SW 1271 (cell line): ENCODE measurements at places on chromosomes 3 and 15.

- no peak for DNase-seq
These were observed 257.0 kb upstream of the GOLGA6L4 start for GRCh38 chr15:83978588-83978987.

GRCh38 chr15:31271224-31271635, 55.4 kb upstream of the KLF13 start:
- DNase-seq = no peak

DNA sequence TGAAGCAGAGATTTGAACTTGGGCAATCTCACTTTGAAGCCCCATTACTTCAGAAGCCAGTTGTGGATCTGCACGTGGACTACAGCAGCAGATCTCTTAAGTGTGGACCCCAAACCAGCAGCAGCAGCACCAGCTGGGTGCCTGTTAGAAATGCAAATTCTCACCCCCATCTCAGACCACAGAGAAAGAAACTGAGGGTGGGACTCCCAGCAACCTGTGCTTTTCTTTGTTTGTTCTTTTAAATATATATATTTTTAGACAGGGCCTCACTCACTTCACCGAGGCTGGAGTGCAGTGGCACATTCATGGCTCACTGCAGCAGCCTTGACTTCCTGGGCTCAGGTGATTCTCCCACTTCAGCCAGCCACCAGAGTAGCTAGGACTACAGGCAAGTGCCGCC, 53.2 kb downstream of the SLTM start:
- DNase-seq = no peak

DNA sequence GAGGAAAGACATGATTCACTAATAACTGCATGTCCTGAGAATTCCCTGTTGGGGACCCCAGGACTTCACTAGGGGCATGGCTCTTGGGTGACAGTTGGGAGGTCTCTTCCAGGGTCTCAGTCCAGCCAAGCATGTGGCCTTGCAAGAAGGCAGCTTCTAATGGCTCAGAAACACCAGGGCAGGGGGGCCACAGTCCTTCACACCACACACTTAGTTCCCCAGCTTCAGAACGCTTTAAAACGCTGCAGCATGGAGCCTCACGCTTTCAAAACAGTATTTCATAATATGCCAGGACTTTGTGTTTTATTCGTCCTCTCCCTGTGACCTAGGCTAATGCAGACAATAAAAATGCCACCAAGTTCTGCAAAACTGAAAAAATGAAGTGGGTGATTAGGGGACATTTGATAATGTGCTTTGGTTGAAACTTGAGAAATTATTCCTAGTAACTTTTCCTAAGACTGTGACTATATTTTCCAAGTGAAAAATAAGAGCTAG, 48.4 kb upstream of the LIMD1 start:
- no peak for DNase-seq

DNA sequence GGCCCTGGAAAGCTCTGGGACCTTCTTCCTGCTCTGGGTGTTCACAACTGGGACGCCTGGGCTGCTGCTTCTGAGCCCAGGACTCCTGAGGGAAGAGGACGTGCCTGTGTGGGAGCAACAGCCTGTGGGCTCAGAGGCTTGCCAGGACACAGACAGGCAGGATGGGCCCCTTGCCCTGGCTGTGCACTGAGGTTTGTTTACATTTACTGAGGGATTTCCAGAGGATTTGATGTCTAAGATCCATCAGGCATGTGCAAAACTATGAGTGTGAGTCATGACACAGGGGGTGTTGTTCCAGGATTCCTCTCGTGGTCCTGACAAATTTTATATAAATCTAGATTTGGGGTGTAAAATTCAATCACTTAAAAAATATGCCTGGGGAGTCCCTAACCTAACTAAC, 10.6 kb downstream of the CCR9 start:
- DNase-seq = no peak
